Stimulated activated CD4-positive, alpha-beta T cell treated with anti-CD3 and anti-CD28 coated beads, Interleukin-12 subunit alpha, Interleukin-12 subunit beta, amount 100 ng/mL, for 4 hours (primary cell): ENCODE measurements at places on chromosomes 4 and X.

GRCh38 chrX:40088803-40089540 lies 8.8 kb downstream of the BCOR start:
- DNase-seq, result no peak

DNA sequence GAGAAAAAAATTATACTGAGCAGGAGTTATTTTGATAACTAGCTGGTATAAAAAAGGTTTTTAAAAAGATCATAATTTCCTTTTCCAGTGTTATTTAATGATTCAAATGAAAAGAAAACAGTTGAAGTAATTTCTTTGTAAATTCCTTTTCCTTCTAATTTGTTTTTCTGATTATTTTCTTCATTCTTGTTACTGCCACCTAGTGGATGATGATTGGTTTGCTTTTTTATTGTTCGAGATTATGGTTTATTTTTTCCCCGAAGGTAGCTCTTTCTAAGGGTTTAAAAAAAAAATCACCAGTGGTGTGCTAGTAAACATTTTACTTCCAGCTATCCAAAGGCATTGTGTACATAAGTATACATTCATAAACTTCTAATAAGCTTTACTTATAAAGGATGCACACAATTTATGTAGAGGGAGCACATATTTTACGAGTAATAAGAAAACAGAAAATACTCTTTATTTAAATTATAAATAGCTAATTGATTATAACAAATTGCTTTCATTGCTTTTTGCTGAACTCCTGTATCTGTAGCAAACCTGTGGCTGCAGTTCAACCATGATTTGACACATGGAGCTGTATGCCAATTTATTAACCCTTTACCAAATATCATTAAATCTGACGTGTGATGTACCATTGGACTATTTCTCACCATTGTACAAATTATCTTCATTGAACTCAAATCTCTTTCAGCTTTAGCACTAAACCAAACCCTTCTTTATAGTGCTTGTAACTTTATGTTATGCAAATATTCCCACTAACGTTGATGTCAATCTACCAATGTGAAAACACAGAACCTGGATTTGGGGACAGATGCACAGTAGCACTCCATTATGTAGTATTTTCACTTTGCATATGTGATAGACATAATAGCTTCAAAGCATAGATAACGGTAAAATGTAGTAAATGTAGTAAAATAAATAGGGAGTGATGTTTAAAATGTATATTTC lies 97.8 kb upstream of the ANK2 start:
- no peak for DNase-seq

- no peak for DNase-seq
These were observed 317.5 kb upstream of the GRIA3 start for GRCh38 chrX:122866532-122866931.

DNA sequence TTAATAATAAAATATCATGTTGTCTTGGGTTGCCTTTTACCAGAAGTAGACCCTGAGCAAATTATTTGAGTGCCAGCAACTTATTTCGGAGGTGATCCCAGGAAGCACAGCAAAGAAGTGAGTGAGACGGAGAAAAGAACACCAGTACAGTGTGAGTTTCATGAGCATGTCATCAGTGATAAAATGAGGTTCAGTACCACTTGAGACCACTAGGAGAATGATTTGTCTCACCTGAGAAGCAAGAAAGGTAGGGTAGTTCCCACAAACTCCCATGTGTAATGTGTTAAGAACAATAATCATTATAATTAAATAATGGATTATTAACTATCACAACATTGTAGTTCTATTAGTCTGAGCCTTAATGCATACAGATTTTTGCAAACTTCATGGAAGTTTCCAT lies 112.8 kb upstream of the DMD start:
- no peak for DNase-seq

- no peak for DNase-seq
These were observed 85.2 kb downstream of the SLC16A2 start for GRCh38 chrX:74506317-74507115.

DNA sequence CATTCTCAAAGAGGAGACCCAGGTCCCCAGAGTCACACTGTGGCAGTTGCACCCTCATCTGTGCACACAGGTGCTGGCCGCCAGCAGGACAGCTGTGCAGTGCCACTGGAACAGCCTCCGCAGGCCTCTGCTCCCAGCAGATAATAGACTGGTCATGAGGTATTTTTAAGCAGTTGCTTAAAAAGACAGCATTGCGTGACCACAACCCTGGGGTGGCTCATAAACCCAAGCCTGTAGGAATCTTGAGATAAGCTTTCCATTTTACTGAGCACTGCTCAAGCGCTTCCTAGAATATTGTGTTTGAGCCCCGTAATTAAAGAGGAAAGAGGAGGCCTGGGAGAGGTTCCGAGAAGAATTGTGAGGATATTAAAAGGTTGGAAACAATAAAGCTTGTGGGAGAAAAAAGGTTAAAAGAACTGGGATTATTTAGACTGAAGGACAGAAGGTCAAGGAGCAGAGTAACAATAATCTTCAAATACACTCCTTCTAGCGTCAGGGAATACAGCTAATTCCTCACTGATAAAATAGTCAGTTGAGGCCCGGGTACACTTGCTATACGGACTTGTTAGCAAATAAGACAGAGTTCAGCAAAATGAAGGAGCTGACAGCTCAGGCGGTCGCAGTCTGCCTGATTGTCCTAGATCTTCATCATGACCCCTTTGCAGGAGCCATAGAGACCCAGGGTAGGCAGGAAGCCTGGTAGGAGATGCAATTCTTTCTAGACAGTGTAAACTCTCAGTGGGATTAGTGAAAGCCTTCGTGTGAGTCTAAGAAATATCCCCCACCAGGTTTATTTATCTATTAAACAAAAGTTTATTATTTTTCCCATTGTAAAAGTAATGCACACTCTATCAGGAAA lies 86.2 kb upstream of the KIT start:
- no peak for DNase-seq

DNA sequence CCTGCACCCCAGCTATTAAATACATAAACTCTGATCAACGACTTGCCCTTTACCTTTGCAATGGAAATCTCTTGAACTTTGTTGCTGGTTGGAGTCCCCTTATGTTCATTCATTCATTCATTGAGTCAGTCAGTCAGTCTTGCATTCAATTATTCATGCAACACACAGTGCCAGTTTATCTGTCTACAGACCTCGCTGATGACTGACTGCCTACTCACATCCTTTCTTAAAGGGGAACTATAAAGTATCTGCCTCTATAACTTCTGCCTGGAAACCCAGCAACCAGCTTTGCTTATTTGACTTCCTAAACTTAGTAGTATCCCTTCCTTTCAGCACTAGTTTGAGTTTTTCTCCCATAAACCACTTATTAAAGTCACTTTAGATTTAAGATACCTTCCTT lies 620.8 kb upstream of the ADGRL3 start:
- DNase-seq, result no peak

- no peak for DNase-seq
These were observed 123.4 kb downstream of the MANBA start for GRCh38 chr4:102637391-102637790.

- DNase-seq, result no peak
These were observed 18.4 kb upstream of the ARMCX5 start for GRCh38 chrX:102580891-102581290.

GRCh38 chrX:47321386-47321785 lies 49.0 kb upstream of the ZNF157 start:
- DNase-seq, result no peak

DNA sequence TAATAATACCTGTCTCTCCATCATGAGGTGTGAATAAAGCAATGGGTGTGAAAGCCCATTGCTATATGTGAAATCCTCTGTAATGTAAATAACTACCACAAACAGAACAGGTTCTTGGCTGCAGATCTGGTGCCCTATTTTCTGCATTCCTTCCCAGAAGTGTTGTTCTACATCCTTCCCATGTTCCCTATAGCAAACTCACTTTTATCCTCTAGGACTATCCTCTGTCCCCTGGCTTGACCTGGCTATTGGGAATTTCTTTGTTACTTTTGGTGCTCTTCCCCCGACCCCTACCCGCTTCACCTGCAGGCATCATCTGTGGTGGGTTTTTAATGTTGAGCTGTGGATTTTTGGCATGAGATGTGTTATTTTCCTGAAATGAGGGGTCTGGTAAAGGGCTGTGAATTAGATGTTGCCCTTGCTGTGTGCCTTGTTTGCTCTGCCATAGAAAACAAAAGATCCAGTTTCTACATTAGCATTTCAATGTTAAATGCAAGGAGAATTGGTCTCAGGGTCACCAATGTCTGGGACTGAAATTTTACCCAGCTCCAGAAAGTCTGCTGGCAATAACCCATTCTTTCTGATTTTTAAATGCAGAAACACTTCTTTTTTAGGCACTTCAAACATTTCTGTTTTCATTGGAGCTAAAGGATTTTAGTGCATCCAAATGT lies 13.6 kb upstream of the FREM3 start:
- no peak for DNase-seq

GRCh38 chr4:17769406-17770174 lies 11.8 kb downstream of the FAM184B start:
- DNase-seq, result no peak

GRCh38 chrX:115625572-115626301 lies 64.8 kb downstream of the PLS3 start:
- DNase-seq, result no peak

- no peak for DNase-seq
These were observed 8.6 kb upstream of the GPRIN3 start for GRCh38 chr4:89316211-89316610.

- no peak for DNase-seq
These were observed 16.9 kb downstream of the ACTRT1 start for GRCh38 chrX:128035318-128035717.

DNA sequence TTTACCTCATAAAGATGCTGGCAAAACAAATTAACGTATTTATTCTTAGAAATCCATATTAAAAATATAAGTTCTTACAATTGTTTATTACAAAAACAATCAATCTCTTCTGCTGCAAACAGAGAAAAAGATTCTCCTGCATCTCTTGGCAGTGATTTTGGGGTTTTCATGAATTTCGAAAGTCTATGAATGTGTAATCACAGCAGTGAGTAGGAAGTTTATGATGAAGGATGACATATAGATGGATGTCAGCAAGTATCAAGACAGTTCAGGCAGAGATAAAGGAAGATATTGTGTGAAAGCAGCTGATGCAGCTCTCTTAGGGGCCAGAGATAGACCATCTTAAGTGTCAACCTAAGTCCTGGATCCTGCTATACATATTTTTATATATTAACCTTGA lies 196.9 kb upstream of the BANK1 start:
- DNase-seq, result no peak

- DNase-seq, result no peak
These were observed 583.7 kb downstream of the TRIML1 start for GRCh38 chr4:188722911-188723310.

DNA sequence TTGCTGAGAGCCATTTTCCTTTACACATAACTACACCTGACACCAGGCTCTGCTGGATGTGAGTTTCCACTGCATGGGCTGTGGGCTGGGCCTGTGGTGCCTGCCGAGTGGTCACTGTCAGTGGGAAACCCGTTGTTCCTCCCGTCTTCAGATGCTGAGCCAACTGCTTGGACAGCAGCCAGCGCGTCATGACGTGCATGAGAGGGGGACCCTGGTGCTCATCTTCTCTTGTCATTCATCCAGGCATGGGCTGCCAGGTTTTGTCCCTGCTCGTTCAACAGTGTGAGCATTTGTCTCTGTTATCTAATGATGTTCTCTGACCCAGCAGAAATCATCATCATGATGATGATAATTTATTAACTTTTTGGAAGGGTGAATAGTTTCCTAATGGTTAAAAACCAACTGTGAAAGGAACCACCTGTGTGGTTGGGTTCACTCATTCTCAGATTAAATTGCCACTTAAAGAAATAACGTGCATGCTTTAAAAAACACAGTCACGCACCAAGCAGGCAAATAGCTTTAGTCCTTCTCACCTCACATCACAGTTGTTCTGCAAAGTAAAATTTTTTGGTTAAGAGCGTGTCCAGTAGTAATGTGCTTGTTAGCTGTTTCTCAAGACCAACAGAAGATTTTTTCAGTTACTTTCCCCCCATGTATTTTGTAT lies 19.9 kb upstream of the CLDN34 start:
- no peak for DNase-seq

DNA sequence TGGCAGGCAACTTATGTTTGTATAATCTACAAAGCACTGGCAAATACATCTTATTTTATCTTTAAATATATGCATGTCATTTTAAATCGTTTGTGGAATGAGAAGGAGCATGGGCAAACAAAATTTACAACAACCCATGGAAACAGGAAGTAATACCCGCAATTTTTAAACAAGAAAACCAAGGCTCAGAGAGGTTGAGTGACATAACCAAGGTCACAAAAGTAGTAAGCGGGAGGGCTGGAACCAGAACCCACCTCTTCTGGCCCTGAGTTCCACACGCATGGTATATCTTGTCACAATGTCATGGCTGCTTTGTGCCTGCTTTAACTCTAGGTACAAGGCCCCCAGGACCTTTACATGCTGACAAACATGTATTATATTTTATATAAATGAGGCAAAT lies 52.9 kb downstream of the SLC7A11 start:
- no peak for DNase-seq

DNA sequence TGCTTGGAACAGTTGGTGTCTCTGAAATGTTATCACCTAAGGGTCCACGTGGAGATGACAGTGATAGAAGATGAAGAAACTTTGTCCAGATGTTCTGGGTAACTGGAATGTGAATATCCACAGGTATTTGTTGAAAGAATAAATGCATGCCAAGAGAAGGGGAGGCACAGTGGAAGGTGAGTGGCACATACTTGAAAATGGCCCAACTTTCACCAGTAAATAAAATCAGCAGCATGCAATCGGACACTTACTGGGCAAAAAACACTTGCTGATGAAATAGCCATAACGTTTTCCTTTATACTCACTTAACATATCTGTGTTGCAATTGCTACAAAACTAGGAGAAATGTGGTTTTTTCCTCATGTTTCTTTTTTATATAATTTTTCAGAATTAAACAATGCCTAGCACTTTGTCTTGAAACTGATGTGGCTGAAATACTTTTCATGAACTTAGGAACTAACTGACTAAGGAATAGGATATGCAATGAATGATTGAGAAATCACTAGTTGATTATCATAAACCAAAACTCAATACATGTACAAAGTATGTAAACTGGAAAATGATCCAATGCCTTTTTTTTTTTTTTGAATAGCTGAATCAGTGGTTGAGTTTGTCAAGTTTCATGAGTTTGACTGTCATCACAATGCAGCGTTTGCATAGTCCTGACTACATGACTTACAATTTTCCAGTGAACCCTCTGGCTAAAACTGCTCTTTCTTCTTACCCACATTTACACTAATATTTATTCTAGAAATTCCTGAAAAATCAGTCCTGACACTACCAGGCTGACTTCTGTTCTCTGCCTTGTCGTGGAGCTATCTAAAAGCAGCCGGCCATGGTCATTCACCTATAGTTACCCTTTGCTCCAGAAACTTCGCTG lies 127.4 kb downstream of the CPE start:
- no peak for DNase-seq

GRCh38 chr4:87192145-87192919 lies 28.1 kb downstream of the KLHL8 start:
- DNase-seq, result no peak

DNA sequence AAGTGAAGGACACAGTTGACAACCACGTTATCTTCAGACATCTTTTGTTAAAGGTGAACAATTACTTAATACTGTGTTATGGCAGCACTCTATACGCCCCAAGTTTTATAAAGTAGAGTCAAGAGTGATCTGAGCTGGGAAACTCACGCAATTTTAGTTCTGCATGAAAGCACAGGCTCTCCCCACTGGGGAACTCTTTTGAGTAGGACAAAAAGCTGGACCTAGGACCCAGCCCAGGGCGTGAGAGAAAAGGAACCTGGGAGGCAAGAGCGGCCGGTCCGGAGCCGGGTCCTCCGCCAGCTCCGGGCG lies 152.6 kb upstream of the SLC4A4 start:
- no peak for DNase-seq

- DNase-seq, result no peak
These were observed 229.6 kb upstream of the DIAPH2 start for GRCh38 chrX:96455078-96455477.

GRCh38 chrX:9515973-9516538 lies 51.2 kb downstream of the TBL1X start:
- DNase-seq, result no peak
